Activated B cell treated with CpG ODN at 0.5 μM for 24 hours (primary cell): ENCODE measurements at places on chromosomes 1 and 21. TPM values are rescaled to one million over a fixed set of nuclear protein-coding genes. Genes with fewer than 3 reads are reported as not detected.

- DNase-seq, result no peak
Measured at GRCh38 chr1:158328426-158328825, 2.9 kb downstream of the CD1B start.

The INAVA gene
- total RNA-seq, result 0.44 and 0.46 TPM in 2 replicates

DNA sequence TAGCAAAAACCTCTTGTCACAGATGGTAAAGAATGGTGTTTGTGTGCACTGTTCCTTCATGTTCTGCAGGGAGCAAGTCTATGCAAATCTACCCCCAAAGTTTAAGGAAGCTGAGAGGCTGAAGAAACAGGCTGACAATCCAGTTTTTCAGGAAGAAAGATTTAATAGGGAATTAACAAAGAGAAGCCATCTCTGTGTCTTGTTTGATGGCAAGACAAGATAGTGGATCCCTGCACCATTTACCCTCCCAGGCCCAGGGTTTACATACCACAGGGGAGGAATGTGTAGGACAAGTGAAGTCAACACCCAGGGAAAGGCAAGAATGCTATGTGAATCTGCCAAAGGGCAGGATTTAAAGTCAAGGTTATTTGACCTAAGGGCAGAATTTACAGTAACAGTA, 48.1 kb upstream of the FNBP1L start:
- DNase-seq, result no peak

GRCh38 chr1:242454262-242455051, 70.0 kb downstream of the PLD5 start:
- DNase-seq, result no peak

The KRTAP25-1 gene
- not detected in 2 replicates for total RNA-seq

GRCh38 chr1:179817789-179818188, 59.8 kb downstream of the TOR1AIP2 start:
- DNase-seq, result no peak

The GORAB gene
- total RNA-seq, result 20.0 and 20.2 TPM in 2 replicates

GRCh38 chr1:99648107-99648506, 2.2 kb downstream of the PALMD start:
- DNase-seq, result no peak

- DNase-seq, result no peak
Measured at GRCh38 chr1:168273575-168273974, 7.1 kb upstream of the TBX19 start.

The SLC45A3 gene
- total RNA-seq, result 6.9 and 7.4 TPM in 2 replicates

The ANGPTL3 gene
- total RNA-seq, result not detected in 2 replicates

GRCh38 chr21:30437010-30437565, 3.0 kb upstream of the KRTAP15-1 start:
- DNase-seq, result no peak

The PARS2 gene
- total RNA-seq, result 4.3 and 4.8 TPM in 2 replicates

- DNase-seq, result no peak
Measured at GRCh38 chr21:45443595-45444181, 38.7 kb downstream of the COL18A1 start.

- DNase-seq, result no peak
Measured at GRCh38 chr1:119878171-119878570, 18.1 kb downstream of the ADAM30 start.
